ENCODE measurements at places on chromosomes 6 and 20. TPM values are rescaled to one million over a fixed set of nuclear protein-coding genes. Genes with fewer than 3 reads are reported as not detected.

The PRPH2 gene
- total RNA-seq: not detected

GRCh38 chr6:108736832-108737231 lies 111.4 kb upstream of the ARMC2 start:
- no peak overlapping the region for H3K27ac ChIP-seq
- DNase-seq: no peak
- H3K4me1 ChIP-seq: peaks cover 4% of the 10 kb centered on the region
- peaks cover 5% of the 10 kb centered on the region for H3K27me3 ChIP-seq
- H3K4me3 ChIP-seq: no peak overlapping the region

- DNase-seq: no peak
- H3K4me3 ChIP-seq: no peak overlapping the region
- H3K36me3 ChIP-seq: no peaks in the 10 kb centered on the region
- peaks cover 15% of the 10 kb centered on the region for H3K4me1 ChIP-seq
These were observed 28.6 kb upstream of the PCMTD2 start for GRCh38 chr20:64226686-64227580.

DNA sequence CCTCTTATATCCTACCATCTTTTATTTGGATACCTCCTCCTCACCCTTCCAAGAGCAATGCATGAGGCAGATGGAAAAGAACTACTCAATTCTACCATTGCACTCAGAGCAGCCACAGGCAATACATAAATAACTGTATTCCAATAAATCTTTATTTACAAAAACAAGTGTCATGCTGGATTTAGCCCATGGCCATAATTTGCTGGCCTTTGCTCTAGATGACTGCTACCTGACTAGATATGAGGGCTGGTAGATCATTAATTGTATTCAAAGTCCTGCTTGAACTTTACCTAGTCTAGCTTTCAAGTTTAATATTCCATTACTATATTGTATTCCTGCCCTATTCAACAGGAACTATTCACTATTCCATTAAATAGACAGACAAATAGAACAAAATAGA lies 37.1 kb downstream of the AFG1L start:
- no peak for DNase-seq
- no peak overlapping the region for H3K4me3 ChIP-seq
- no peaks in the 10 kb centered on the region for H3K27me3 ChIP-seq
- no peak overlapping the region for H3K27ac ChIP-seq
- peaks cover 16% of the 10 kb centered on the region for H3K36me3 ChIP-seq
- H3K4me1 ChIP-seq: no peaks in the 10 kb centered on the region

The GMPR gene
- 1.6 TPM for total RNA-seq

DNA sequence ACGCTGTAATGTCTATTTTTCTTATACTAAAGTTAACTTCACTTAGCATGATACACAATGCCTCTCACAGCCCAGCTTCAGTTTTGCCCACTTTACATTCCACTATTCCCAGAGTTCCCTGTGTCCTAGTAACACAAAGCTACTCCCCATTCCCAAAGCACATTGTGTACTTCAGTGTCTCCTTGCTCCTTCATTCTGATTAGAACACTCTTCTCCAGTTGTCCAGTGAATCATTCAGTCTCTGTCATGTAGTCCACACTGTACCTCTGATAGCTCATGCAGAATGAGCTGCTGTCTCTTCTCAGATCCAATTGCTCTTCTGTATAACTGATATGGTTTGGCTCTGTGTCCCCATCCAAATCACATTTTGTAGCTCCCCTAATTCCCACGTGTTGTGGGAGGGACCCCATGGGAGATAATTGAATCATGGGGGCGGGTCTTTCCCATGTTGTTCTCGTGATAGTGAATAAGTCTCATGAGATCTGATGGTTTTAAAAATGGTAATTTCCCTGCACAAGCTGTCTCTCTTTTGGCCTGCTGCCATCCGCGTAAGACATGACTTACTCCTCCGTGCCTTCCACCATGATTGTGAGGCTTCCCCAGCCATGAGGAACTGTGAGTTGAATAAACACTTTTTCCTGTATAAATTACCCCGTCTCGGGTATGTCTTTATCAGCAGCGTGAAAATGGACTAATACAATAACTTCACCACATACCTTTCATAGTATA lies 2.1 kb upstream of the TMX4 start:
- peaks cover 12% of the 10 kb centered on the region for H3K4me1 ChIP-seq
- no peaks in the 10 kb centered on the region for H3K27me3 ChIP-seq
- no peaks in the 10 kb centered on the region for H3K36me3 ChIP-seq
- DNase-seq: no peak
- H3K27ac ChIP-seq: no peak overlapping the region

- H3K27ac ChIP-seq: peak overlapping the region; percentile 93
- H3K36me3 ChIP-seq: peaks cover 46% of the 10 kb centered on the region
- peak overlapping the region; percentile 91 for H3K4me3 ChIP-seq
- H3K4me1 ChIP-seq: peaks cover 30% of the 10 kb centered on the region
These were observed 669 bp downstream of the PDCD2 start for GRCh38 chr6:170583756-170584180.

GRCh38 chr20:37295595-37295994 lies 6.1 kb downstream of the MANBAL start:
- H3K27me3 ChIP-seq: no peaks in the 10 kb centered on the region
- no peak overlapping the region for H3K4me3 ChIP-seq
- no peak overlapping the region for H3K27ac ChIP-seq
- H3K36me3 ChIP-seq: peaks cover 36% of the 10 kb centered on the region

DNA sequence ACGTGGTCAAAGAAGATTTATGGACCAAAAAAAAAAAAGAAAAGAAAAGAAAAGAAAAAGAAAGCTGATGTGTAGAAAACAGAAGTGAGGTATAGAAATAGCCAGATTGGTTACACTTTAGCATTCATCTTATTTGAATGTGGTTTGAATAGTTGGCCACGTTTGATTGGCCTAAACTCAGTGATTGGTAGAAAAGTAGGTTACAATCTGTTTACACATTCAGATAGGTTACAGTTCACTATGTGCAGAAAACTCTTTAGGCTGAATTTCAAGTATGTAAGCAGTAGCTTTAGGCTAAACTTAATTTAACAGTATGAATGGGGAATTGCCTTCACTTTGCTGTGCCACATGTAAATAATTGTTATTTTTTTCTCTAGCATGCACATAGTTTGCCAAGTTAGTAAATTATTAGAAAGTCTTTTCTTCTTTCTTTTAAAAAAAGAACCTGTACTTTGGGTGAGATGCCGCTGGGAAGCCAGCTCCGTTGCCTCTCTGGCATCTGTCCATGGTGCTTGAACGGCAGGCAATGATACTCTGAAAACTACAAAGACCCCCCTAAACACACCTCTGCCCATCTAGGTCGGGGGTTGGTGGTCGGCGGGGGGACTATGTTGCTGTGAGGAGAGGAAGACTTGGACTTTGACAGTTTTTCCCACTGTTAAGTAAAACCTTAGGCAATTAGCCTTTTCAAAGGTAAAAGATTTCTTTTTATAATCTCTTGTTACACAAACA lies 173.0 kb downstream of the AIG1 start:
- no peaks in the 10 kb centered on the region for H3K27me3 ChIP-seq
- H3K4me3 ChIP-seq: no peak overlapping the region
- H3K36me3 ChIP-seq: no peaks in the 10 kb centered on the region
- no peaks in the 10 kb centered on the region for H3K4me1 ChIP-seq
- no peak for DNase-seq

DNA sequence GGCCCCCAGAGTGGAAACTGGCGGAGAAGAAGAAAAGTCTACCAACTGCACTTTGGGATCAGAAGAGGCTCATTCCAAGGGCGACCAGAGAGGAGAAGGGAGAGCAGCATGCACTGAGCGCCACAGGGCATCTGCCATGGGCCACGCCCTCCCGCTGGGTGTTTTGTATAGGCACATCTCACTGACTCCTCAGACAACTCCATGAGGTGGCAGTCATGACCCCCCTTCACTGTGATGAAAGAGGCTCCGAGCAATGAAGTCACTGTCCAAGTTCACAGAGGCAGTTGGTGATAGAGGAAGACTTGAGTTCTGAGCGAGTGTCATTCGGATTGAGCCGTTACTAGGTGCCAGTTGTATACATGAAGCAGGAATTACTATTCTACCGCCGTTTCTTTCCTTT lies 15.4 kb downstream of the BPIFB1 start:
- H3K27ac ChIP-seq: no peak overlapping the region
- H3K4me1 ChIP-seq: no peaks in the 10 kb centered on the region
- no peak overlapping the region for H3K4me3 ChIP-seq
- H3K36me3 ChIP-seq: no peaks in the 10 kb centered on the region

- DNase-seq: no peak
- H3K4me1 ChIP-seq: no peaks in the 10 kb centered on the region
- peaks cover 3% of the 10 kb centered on the region for H3K36me3 ChIP-seq
These were observed 35.0 kb downstream of the BTBD9 start for GRCh38 chr6:38604700-38605099.

GRCh38 chr6:149897015-149897697 lies 757 bp downstream of the RAET1E start:
- no peak for DNase-seq
- H3K27me3 ChIP-seq: peaks cover 9% of the 10 kb centered on the region
- no peak overlapping the region for H3K4me3 ChIP-seq
- H3K27ac ChIP-seq: no peak overlapping the region

GRCh38 chr6:124670801-124671200 lies 291.4 kb upstream of the RNF217 start:
- H3K4me1 ChIP-seq: no peaks in the 10 kb centered on the region
- no peak overlapping the region for H3K4me3 ChIP-seq
- H3K36me3 ChIP-seq: no peaks in the 10 kb centered on the region
- no peak overlapping the region for H3K27ac ChIP-seq
- no peaks in the 10 kb centered on the region for H3K27me3 ChIP-seq
- no peak for DNase-seq

The TMEM200A gene
- total RNA-seq: 0.21 TPM

DNA sequence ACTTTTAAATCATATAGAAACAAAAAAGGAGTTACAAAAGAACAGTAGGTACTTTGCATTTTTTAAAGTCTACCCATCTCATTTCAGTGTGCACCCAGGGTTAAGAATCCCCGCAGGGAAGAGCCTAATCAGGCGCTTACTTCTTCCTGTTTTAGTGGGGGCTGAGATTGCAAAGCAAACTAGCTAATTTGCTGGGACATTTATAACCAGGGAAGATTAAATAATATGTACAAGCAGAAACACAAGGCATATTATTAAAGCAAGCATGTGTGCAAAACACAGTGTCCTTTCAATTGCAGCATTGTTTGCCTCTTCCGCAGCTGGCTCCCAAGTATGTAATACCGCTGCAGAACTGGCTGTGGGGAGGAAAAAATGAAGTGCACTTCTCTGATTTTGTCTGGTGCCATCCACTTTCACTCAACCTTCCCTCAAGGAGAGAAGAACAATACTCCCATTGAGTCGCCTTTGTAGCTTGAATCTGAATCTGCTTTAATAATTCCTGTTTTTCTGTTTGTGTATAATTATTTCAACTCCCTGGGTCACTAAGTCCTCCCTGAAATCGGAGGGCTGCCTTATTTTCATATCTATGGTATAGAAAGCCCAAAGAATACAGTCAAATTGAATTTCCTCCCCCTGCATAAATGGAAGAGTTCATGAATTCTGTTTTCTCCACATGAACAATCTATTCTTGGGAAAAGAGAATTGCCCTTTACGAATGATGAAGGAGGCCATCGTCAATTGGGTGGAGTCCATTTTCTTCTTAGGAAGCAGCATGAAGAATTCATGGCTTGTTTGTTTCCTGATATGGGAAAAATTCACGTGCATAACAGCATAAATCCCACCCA lies 23.3 kb upstream of the BCAS1 start:
- no peak overlapping the region for H3K27ac ChIP-seq
- no peak overlapping the region for H3K4me3 ChIP-seq
- no peaks in the 10 kb centered on the region for H3K27me3 ChIP-seq
- H3K4me1 ChIP-seq: no peaks in the 10 kb centered on the region
- DNase-seq: no peak
